ENCODE measurements at places on chromosomes 3 and 15.

- DNase-seq: no peak
Observed at GRCh38 chr15:72521682-72522081, 47.6 kb downstream of the ARIH1 start.

- DNase-seq: no peak
Observed at GRCh38 chr3:129469026-129469425, 29.0 kb downstream of the IFT122 start.

GRCh38 chr15:96687388-96688107 is 357.0 kb downstream of the NR2F2 start:
- no peak for DNase-seq

- DNase-seq: no peak
Observed at GRCh38 chr3:147195887-147196286, 210.5 kb downstream of the ZIC4 start.

DNA sequence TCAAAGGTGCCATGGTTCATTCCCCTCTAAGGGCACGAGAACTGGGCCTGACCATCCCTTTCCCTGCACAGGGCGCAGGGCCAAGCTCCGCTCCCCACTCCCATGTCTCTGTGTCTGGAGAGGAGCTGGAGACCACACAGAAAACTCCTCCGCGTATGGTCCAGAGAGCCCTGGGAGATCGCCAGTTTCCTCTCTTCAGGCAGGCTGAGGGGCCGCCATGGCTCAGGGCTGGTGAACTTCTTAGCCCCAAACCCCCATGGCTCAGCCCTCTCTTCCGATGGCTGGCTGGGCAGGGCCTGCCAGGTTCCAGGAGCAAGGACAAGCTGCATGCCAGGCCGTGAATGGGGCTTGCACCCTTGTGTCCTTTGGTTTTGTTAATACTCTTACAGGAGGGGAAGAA is 52.9 kb downstream of the EXOG start:
- DNase-seq: no peak

GRCh38 chr3:136938334-136938733 is 19.4 kb upstream of the IL20RB start:
- no peak for DNase-seq

GRCh38 chr3:53252096-53252946 is 3.5 kb downstream of the TKT start:
- no peak for DNase-seq

All from HT-29 (cell line).